ENCODE measurements at places on chromosomes 4 and X.
A peak's percentile ranks its signal among the peaks of the same experiment; 100 is the strongest.

- DNase-seq, result no peak
Measured at GRCh38 chr4:77817304-77818072, 1.7 kb downstream of the CNOT6L start.

- DNase-seq, result no peak
Measured at GRCh38 chr4:128470492-128471053, 183.0 kb upstream of the PGRMC2 start.

GRCh38 chr4:139844459-139845036 is 178.9 kb downstream of the MGST2 start:
- no peak for DNase-seq

GRCh38 chr4:185020293-185020808 is 2.1 kb downstream of the HELT start:
- no peak for DNase-seq

GRCh38 chr4:65007841-65008439 is 598.7 kb upstream of the TECRL start:
- DNase-seq, result no peak

- DNase-seq, result no peak
Measured at GRCh38 chr4:185734214-185734613, 77.8 kb downstream of the SORBS2 start.

DNA sequence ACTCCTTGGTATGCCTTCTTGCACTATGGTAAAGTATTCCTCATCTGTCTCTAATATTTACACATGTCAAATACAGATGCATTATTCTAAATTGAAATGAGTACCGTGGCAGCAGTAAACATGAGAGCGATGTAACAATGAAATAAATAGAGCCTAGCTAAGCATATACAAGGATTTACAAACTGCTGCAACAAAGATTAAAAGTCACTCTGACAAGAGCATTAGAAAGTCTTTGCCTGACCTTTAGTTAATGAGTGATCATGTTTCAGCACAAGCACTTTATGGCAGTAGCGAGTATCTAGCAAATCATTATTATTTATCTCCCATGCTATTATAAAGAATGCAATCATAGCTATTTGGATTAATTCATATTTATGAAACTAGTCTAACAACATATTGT is 547.0 kb upstream of the NDST4 start:
- no peak for DNase-seq

- no peak for DNase-seq
Measured at GRCh38 chr4:151045907-151046306, 30.8 kb upstream of the LRBA start.

DNA sequence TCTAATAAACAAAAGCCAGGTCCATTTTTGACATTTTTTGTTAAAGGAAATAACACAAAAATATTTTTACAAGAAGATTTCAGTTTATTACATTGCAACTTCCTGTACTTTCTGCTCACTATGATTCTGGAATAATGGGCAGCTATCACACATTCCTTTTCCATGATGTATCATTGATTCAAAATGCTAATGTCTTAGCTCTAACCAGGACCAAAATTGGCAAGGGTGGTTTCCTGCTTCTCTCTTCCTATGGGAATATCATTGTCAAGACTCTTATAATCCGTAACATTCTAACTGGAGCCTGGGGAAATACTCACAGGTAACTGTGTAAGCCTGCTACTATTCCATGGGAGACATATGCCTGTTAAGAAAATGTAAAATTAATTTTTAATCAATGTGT is 218.6 kb downstream of the DCAF12L2 start:
- no peak for DNase-seq

DNA sequence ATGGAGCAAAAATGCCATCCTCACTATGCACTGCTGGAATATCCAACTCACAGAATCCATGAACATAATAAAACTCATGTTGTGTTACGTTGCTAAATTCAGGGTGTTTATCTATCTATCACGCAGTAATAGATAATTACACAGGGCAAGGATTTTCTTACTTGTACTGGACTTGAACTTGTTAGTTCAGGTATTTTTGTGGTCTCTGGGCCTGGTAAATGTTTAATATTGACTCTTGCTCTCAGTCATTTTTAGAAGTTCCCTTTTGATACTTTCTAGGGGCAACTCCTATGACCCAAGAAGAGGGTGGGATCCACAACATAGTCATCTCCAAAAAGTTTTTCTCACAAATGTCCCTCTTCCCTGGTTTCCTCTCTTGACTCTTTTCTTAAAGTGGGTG is 522.4 kb upstream of the IGFBP7 start:
- no peak for DNase-seq

- no peak for DNase-seq
Measured at GRCh38 chrX:14476205-14476604, 53.1 kb upstream of the GLRA2 start.

DNA sequence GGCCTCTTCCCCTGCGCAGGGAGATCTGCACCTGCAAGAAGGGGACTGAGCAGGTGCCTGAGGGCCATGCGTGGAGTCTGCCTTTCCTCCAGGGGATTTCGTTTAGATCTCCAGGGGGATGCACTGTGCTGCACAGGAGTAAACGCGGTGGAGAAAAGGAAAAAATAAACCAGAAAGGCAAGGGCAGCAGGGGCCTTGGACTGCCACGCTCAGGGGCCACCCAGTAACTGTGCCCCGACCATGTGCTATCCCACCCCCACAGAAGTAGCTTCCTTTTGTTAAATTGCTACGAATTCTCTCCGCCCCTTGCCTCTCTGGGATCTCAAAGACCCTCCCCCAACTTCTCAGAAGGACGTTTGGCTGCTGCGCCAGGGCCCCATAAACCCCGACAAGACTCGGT is 17.2 kb upstream of the HMX1 start:
- DNase-seq, result no peak

DNA sequence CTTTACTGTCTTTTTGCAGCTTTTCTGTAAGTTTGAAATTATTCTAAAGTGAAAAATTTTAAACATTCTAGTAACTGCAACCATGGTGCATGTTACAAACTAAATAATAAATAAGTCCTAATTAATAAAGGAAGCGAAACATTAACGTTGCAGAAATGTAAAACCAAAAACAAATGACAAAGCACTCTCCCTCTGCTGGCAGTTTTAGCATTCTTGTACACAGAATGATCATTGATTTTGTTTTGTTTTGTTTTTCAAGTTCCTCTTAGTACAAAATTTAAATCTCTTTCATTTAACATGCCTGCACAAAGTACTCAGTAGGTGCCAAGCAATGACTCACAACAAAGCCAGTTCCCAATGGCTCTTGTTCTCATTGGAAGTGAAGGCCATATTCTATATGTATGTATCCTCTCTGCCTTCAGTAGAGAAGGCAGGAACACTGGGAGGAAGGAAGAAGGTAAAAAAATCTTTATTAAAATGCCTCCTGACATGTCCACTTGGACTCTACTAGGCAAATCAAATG is 13.7 kb upstream of the TMSB4X start:
- no peak for DNase-seq

DNA sequence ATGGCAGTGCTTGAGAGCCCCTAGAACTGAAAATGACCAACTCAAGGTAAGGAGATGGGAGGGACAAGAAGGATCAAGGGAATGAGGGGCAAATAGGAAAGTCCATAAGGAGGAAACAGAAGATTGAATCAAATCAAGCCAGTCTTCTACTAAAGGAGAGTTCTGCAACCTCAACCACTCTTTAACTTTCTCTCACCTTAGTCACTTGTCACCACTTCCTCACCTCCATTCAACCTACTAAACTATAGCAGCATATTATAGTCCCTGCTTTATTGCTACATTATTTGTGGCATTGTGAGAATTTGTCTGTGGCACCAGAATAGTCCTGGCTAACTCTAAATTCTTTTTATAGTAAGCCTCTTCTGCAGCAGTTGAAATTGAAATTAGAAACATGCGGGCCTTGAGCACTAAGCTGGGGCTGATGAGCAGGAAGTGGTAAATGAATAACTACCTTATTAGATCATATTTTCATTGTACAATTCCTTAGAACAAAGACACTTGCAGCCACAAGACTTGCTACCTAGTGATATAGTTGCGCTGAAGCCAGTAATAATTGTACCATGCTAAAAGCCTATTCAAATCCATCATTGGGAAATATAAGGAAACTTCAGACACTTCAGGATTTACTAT is 336.9 kb downstream of the ZNF674 start:
- no peak for DNase-seq

- DNase-seq, result no peak
Measured at GRCh38 chr4:158162631-158163030, 10.2 kb downstream of the GASK1B start.

- no peak for DNase-seq
Measured at GRCh38 chr4:57109847-57110639, at the start of gene IGFBP7. Gene IGFBP7, minus strand, starts transcription at chr4:57110385. Its CDS starts 34 bp downstream, at chr4:57110351.

DNA sequence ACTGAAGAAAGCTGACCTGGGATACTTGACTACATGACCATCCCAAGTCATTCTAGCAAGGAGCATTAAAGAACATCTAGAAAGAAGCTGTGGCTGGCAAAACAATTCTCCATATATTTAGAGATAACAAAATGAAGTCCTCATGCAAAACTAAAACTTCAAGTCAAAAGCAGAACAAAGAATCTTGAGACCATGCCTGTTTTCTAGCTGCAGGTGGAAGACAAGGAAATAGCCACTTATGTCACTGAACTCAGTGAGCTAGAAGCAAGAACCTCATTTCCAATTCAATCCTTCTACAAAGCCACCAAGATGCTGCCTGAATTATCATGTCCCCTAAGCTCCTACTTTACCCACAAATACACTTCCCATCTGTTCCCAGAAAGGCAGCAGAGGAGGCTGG is 13.8 kb downstream of the USP46 start:
- DNase-seq, result no peak

DNA sequence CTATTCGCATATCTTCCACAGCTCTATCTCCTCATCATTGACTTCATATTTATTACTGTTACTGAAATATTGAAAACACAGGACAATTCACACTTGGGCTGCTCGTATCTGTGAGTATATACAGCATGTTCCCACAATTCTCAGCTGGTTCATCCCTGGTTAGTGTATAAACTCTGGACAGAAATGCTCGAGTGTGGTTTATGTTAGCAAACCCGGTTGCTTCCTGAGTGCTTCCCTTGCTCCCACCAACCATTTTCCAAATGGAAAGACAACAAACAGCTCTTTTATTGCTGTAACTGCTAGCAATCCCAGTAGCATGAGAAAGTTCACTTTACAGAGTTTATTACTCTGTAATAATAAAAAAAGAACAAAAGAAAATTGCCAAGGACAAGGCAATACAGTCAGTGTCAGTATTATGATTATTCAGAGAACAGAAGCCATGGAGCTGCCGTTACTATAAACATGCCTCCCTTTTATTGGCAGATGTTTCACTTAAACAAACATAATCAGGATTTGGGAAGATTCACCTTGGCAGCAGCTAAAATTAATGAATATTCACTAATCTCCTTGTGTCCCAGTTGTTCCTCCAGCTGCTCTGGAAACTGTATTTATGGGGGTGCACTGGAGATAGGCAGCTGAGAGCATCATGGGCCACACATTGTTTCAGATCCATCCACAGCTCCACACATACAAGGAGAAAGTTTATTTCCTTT is 134.1 kb upstream of the GUCY1A1 start:
- no peak for DNase-seq

DNA sequence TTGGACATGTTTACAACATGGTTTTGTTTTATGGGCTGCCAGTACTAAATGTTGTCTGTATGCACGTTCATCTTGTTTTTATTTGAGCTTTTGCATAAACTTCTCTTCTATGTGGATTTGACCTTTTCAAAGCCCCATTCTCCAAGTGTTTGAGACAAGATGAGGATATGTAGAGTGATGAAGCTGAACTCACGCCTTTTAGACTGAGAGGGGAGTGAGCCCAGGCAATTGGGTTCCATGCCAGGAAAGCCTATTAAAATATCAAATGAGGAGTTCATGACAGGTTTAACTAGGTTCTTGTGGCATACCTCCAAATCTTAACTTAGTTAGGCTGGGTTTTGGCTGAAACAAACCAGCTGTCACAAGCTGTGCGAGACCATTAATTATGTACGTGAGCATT is 170.4 kb upstream of the LDB2 start:
- DNase-seq, result no peak

DNA sequence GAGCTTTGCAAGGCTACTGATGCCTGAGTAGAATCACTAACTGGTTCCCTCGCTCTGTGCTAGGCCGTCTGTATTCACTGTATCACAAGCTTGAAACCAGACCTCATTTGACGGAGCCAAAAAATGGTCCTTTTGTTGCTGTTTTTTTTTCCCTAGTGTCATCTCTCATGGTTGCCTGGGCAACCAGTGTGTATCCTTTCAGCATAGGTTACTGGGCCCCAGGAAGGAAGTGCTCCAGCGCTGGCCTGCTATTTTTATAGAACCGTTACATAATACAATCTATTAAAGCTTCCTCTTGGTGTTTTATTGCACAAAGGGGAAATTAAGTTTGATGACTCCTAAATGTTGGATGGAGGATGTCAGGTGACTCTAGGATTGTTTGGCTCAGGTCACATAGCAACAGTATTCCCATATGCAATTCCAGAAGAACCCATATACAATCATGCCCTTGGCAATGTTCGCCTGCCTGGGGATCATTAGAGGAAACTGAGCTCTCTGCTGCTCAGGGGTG is 220.4 kb downstream of the SPRY1 start:
- DNase-seq, result peak; percentile 5

- DNase-seq, result no peak
Measured at GRCh38 chr4:7210824-7211223, 18.5 kb downstream of the SORCS2 start.

DNA sequence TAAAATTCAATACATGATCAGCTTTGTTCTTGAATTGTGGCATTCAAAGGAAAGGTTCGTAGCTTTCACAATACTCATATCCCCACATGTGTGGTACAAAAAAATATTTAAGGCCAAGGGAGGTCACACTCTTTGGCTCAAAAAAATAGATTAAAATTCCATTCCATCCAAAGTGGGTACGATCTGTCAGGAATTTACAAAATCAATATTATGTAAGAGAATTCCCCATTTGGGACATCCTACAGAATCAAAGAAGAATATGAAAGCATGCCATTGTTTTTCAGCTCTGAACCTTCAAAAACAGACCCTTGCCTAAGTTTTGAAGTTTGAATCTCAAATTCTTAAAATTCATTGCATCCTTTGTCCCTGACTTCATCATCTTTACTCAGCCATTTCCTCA is 85.8 kb downstream of the MID1 start:
- no peak for DNase-seq

DNA sequence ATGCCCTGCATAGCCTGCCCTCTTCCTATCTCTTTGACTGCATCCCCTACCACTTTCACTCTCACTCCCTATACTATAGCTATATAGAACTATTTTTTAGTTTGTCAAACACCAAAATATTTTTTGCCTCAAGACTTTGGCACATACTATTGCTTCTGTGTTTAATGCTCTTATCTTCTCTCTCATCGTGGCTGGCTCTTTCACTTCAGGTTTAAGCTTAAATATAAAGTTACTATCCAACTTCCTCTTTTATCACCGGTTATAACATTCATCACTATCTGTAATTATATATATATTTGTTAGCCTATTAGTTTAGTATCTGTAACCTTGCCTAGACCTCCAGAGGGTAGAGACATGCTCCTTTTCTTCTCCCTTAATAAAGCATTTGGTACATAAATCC is 11.5 kb upstream of the HMGB2 start:
- DNase-seq, result no peak

- DNase-seq, result no peak
Measured at GRCh38 chr4:55819634-55820033, at the start of gene EXOC1L. Gene EXOC1L, plus strand, starts transcription at chr4:55819790. Its CDS starts 237 bp downstream, at chr4:55820027.

GRCh38 chr4:81627590-81627989 is 155.9 kb upstream of the RASGEF1B start:
- DNase-seq, result no peak
